ENCODE measurements at places on chromosomes 3 and 15. TPM values are rescaled to one million over a fixed set of nuclear protein-coding genes. Genes with fewer than 3 reads are reported as not detected.

The FBLN2 gene
- total RNA-seq = 9.4 TPM

DNA sequence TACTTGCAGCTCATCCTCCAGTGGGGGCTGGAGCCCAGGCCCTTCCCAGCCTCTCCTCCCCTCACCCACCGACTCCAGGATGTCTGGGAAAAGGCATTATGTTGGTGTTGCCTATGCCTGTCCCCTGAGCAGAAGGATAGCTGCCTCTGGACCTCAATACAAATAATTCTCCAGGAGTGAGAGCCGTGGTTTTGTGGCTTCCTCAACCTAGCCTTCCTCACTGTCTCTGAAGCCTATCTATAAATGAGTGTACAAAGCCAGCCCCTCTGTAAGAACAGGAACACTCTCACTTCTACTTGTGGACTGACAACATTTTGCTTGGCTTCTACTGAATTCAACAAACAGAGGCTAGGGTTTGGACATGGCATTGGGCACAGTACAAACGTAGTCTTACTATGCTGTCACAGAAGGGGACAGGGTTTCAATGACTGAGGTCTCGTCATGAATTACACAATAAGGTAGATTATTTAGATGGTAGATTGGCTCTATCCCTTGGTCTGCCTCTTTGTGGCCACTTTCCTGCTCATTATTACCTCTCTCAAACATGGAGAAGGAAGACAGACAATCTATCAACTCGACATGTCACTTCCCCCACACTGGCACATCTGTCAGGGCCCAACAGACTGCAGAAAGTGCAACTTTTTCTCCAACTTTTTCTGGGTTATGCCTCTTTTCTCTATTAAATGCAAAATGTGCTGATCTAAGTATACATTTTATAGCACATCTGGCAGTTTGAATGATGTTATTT is 82.8 kb upstream of the MEX3B start:
- DNase-seq = peak; percentile 45

DNA sequence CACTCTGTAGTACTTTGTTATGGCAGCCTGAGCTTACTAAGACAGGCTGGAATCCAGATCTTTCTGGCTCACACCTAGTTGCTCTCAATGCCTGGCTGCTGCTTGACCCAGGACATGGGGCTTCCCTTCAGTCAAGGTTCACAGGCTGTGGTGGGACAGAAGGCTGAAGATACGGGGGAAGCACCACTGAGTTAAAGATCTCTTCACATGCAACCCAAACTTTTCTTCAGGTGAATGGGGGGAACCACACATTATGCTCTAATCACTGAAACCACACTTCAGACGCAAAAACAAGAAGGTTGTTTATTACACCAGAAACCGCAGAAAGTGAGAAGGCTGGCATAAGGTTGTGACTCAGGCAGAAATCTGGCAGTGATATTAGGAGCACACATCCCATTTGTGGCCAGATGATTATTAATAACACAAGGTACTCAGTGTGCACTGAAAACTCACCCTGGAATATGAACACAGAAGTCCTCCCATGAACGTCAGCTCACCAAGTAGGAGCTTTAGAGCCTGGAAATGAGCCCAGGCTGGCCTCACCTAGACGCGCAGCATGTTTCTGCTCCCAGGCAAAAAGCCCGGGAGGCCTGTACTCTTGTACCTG is 230.5 kb upstream of the CHRNA7 start:
- no peak for DNase-seq

DNA sequence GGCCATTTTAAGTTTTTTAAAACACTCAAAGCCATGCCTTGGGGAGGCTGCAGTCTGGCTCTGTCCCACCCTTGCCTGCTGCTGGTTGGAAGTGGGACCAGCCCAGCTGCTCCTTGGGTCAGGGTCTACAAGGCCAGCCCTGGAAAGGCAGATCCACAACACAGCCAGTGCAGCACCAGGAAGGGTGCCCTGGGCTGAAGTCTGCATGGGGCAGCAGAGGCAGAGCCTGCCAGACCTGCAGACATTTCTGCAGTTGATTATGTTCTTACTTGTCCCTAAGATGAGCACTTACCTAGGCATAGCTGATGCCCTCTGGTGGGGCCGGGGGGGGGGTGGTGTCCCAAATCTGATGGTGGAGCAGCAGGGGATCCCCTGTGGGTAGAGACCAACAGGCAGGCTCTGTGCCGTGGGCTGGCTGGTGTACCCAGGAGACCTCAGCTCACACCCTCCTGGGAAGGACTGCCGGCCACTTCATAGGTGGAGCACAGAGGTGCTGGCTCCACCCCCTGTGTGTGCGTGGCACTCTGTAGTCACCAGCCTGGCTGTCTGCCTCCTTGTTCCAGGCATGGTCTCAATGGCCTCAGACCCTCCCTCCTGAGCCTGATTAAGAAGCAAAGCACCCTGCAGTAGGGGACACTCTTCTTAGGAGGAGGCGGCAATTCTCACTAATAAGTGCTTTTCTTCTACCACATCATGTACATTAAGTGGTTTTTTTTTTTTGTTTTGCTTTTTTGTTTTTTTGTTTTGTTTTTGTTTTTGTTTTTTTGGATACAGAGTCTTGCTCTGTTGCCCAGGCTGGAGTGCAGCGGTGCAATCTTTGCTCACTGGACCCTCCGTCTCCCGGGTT is 97.4 kb upstream of the KLF13 start:
- peak; percentile 22 for DNase-seq

GRCh38 chr3:127801731-127802313 is 20.5 kb downstream of the MGLL start:
- DNase-seq = no peak

DNA sequence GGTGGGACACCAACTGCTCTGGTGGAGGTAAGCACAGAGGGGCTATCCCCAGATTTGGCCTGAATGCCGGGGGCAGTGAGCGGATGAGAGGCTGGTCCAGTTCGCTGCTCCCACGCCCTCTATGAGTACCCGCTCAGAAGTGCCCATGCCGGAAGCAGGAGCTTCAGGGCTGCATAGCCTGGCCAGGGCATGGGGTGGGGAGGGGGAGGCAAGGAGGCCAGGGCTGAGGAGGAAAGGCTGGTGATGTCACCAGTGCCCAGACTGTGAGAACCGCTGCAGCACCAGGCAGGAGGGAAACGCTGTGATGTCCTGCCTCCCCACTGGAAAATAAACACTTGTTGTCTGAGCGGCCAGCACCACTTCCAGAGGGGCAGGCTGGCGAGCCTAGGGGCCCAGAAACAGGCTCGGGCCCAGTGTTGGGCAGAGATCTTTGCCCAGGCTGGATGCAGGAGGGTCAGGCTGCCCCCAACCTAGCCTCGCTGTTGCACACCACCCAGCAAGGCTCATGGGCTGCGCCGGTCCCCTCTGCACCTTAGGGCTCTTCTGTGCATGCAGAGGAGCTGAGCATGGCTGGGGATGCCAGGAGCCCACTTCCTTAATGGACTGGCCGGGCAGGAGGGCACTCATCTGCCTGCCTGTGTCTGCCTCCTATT is 10.9 kb upstream of the DLL4 start:
- DNase-seq = no peak

DNA sequence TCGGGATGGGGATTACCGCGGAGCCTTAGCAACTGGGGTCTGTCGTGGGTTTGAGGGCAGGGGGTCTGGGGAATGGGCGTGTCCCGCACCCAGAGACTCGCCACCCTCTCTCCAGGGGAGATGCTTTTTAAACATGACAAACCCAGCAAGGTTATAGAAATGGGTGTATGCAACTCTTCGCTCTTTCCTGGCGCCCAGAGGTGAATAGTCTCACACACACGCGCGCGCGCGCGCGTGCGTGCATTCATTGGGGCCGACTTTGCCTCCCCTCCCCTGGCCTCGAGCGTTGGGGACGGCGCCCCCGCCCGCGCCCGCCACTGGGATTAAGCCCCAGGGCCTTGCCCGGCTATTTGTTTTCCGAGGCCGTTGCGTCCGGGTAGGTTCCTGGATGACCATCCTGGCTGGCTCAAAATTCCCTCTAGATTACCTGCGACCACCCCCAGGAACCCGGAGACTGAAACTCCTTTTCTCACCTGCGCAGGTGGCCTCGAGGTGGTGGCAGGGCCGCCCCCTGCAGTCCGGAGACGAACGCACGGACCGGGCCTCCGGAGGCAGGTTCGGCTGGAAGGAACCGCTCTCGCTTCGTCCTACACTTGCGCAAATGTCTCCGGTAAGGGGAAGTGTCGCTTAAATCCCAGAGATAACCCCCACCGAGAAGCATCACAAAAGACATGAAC is 777 bp downstream of the GPR160 start:
- no peak for DNase-seq

DNA sequence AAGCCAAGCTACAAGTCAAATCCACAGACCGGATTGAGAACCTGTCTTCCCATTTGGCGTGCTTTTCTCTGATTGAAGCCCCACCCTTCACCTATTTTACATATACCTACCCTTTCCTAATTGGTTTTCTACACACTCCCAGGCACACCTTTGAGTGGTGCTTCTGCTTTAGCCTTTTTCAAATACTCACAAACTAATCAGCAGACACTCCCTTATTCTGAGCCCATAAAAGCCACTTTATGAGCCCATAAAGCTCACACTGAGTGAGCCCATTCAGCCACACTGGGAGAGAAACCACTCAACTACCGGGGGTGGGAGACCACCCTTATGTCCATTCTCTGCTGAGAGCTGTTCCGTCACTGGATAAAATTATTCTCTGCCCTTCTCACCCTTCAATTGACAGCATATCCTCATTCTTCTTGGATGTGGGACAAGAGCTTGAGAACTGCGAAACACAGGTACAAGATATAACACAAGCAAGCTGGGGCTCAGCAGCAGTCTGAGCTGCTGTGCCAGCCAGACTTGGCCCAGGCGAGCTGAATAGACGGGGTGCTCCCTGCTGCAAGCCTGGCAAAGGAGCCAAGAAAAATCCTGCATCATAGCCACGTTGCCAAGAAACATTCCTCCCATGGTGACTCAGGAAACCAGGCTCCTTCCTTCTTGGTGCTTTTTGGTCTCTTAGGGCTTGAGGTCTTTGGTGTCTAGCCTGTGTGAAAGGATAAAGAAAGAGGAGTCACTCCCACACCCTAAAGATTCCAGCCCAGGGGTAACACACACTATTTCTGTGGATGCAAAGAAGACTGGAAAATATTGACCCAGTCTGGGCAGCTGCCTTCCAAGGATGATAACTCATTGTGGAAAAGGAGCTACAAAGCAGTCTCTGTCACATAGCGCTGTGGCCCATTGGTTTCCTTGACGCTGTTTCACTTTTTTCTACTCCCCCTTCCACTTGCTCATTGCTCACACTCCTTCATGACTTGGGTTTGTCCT is 609.7 kb downstream of the MCTP2 start:
- DNase-seq = no peak
